ENCODE measurements at places on chromosomes 1 and 21.

GRCh38 chr21:41322496-41323382 is 6.1 kb downstream of the FAM3B start:
- H3K36me3 ChIP-seq, result no peaks in the 10 kb centered on the region
- H3K27ac ChIP-seq, result peak overlapping the region; percentile 20
- DNase-seq, result no peak
- no peak overlapping the region for H3K4me3 ChIP-seq

DNA sequence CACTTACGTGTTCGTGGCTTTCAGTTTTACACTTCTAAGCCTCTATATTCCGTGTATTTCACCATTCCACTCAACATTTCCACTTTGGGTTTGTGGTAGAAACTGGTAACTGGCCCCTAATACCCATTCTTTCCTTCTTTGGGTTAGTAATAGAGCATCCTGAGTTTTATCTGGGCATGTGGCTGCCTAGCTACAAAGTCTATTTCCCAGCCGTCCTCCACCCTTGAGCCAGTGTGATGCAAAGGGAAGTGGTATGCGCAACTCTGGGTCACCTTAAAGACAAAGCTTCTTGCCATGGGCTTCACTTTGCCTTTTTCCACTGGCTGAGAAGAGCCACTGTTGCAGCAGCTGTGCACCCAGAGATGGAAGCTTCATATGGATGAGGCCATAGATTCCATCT is 73.9 kb downstream of the LAMC2 start:
- no peaks in the 10 kb centered on the region for H3K4me1 ChIP-seq
- no peak overlapping the region for H3K27ac ChIP-seq
- no peaks in the 10 kb centered on the region for H3K27me3 ChIP-seq

DNA sequence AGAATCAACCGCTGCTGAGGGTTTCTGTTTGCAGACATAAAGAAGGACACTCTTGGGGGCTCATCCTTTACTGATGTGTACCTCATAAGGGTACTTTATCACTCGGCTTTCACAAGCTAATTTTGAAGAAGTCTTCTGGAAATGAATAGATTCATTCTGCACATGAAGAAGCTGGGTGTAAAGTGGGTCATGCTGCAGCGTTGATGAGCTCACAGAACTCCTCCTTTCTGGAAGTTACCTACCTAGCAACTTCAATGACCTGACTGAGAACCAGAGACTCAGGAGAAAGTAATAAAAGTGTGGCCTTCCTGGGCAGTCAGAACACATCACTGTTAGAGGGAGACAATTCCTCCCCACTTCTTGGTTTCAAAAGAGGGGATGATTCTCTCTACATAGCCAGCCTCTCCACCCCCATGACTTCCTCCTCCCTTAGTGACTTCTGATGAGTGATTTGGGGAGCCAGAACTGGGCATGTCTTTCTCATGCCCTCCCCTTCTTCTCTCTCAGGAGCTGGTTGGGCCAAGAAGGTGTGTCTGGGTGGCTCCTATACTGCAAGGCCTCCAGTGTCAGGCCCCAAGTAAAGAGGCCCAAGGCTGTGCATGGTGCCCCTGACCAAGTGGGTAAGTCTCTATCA is 27.0 kb downstream of the PCNX2 start:
- H3K4me1 ChIP-seq, result no peaks in the 10 kb centered on the region
- no peaks in the 10 kb centered on the region for H3K27me3 ChIP-seq
- no peak for DNase-seq
- no peak overlapping the region for H3K4me3 ChIP-seq
- no peak overlapping the region for H3K27ac ChIP-seq

GRCh38 chr1:191541758-191542157 is 616.5 kb upstream of the RGS18 start:
- peaks cover 2% of the 10 kb centered on the region for H3K36me3 ChIP-seq
- H3K27me3 ChIP-seq, result no peaks in the 10 kb centered on the region
- no peak overlapping the region for H3K4me3 ChIP-seq
- no peak for DNase-seq

GRCh38 chr1:91124290-91124985 is 102.6 kb upstream of the ZNF644 start:
- no peak overlapping the region for H3K4me3 ChIP-seq
- H3K27ac ChIP-seq, result no peak overlapping the region
- H3K4me1 ChIP-seq, result no peaks in the 10 kb centered on the region

GRCh38 chr1:172609528-172609927 is 49.4 kb upstream of the FASLG start:
- H3K4me3 ChIP-seq, result no peak overlapping the region
- H3K4me1 ChIP-seq, result no peaks in the 10 kb centered on the region
- peaks cover 9% of the 10 kb centered on the region for H3K36me3 ChIP-seq
- no peak for DNase-seq

- no peak overlapping the region for H3K4me3 ChIP-seq
- H3K4me1 ChIP-seq, result peaks cover 10% of the 10 kb centered on the region
- H3K27me3 ChIP-seq, result no peaks in the 10 kb centered on the region
Measured at GRCh38 chr1:6370006-6370405, 23.6 kb downstream of the ACOT7 start.

DNA sequence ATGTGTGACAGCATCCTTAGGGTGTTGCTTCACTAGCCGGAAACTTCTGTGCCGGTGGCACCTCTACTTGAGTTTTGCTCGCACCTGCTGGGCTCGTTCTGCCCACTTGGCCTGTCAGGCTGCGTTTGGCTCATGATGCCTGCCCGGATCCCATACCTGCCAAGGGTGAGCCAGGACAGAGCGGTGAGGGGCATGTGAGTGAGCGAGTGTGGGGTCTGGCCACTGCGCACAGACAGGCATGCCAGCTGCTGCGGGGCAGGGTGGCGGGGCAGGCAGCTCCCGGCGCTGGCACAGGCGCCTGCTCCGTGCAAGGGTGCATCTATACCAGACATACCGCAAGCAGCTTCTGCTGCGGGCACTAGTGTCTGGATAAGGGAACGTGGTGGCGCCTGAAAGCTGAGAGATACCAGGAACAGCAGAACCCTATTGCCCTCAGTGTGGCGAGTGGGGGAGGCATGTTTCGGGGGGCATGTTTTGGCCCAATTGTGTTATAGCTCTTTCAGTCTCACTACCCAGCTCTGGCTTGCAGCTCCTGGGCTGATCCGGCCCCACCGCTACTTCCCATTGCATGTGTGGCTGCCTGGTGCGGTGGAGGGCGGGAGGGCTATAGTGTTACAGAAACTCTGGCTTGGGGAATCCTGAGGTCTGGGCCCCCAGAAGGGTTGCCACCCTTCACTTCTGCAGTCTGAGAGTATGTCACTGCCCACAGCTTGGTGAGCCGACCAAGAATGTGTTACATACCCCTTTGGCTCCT is 32.2 kb downstream of the MAGI3 start:
- H3K36me3 ChIP-seq, result peaks cover 19% of the 10 kb centered on the region
- no peak overlapping the region for H3K4me3 ChIP-seq
- peaks cover 5% of the 10 kb centered on the region for H3K4me1 ChIP-seq
- no peak overlapping the region for H3K27ac ChIP-seq

DNA sequence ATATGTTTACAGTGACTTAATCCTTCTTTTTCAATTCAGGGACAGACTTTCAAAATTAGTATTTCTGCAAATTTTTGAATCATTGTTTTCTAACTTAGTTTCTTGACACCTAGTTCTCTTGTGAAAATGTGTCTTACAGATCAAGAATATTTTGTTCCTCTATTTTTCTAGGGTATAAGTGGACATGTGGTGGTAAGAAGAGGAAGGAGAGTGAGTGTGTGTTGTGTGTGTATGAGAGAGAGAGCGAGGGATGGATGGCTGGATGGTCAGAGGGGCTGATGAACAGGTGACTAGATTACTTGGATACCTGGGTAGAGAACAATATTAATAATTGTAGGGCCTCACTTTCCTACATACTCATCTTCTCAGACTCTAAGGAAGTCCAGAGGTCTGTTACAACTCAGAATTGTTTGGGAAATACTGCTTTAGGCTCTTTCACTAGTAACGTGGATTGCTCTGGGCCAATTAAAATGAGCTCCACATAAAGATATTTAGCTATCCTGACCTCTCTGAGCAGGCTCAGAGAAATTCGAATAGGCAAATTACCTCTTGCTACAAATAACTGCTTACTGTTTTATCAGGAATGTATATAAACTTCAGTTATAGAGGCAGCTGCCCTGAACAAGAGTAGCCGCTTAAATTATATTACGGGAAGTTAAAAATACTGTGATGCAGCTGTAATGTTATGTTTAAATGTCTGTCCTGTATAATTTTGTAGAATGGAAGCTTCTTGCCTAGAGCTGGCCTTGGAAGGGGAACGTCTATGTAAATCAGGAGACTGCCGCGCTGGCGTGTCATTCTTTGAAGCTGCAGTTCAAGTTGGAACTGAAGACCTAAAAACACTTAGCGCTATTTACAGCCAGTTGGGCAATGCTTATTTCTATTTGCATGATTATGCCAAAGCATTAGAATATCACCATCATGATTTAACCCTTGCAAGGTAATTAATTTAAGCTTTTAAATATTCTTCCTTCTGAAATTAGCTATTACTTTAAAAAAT is 19.7 kb downstream of the GPSM2 start:
- peaks cover 15% of the 10 kb centered on the region for H3K4me1 ChIP-seq
- no peak overlapping the region for H3K4me3 ChIP-seq
- no peaks in the 10 kb centered on the region for H3K27me3 ChIP-seq
- H3K27ac ChIP-seq, result no peak overlapping the region

DNA sequence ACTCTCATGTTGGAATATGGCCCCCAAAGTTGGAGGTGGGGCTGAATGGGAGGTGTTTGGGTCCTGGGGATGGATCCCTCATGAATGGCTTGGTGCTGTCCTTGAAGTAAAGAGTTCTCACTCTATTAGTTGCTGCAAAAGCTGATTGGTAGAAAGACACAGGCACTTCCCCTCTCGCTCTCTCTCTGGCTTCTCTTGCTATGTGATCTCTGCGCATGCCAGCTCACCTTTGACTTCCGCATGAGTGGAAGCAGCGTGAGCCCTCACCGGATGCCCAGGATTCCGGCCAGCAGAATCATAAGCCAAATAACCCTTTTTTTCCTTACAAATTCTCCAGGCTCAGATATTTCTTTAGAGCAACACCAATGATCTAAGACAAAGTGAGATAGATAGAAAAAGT is 20.9 kb upstream of the CCSAP start:
- DNase-seq, result no peak
- H3K36me3 ChIP-seq, result no peaks in the 10 kb centered on the region
- no peak overlapping the region for H3K27ac ChIP-seq
- H3K4me3 ChIP-seq, result no peak overlapping the region
- no peaks in the 10 kb centered on the region for H3K4me1 ChIP-seq

DNA sequence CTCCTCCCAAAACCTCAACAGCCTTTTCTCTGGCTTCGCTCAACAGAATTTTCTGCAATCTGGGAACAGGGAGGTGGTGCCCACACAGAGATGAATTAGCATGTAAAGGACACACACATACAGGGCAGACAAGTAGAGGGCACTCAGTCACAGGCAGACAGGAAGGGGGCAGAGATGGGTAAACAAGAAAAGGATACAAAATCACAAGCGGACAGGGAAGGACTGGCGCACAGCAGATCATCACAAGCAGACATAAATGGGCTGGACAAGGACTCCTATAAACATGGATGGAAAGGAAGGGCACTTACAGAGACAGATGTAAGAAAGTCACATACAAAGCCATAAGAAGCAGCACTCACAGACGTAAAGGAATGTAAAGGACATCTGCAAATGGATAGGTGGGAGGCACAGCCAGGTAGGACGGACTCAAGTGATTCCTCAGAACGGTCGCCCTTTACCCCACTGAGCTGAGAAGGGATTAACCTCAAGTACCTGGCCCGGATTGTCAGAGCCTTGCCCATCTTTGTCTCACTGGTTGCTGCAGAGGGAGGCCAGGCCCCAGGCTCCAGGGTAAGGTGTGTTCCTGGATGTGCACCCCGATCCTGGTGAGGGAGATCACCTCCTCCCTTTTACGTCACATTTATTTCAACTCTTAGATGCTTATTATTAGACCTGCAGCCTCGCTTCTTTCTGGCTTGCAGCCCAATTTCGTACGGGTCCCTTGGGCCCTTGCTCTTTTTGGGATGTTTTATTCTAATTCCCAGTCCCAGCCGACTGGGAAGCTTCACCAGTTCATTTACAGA is 836 bp upstream of the PRCC start:
- H3K36me3 ChIP-seq, result peaks cover 3% of the 10 kb centered on the region
- H3K27ac ChIP-seq, result peak overlapping the region; percentile 59
- no peaks in the 10 kb centered on the region for H3K27me3 ChIP-seq
- no peak overlapping the region for H3K4me3 ChIP-seq

DNA sequence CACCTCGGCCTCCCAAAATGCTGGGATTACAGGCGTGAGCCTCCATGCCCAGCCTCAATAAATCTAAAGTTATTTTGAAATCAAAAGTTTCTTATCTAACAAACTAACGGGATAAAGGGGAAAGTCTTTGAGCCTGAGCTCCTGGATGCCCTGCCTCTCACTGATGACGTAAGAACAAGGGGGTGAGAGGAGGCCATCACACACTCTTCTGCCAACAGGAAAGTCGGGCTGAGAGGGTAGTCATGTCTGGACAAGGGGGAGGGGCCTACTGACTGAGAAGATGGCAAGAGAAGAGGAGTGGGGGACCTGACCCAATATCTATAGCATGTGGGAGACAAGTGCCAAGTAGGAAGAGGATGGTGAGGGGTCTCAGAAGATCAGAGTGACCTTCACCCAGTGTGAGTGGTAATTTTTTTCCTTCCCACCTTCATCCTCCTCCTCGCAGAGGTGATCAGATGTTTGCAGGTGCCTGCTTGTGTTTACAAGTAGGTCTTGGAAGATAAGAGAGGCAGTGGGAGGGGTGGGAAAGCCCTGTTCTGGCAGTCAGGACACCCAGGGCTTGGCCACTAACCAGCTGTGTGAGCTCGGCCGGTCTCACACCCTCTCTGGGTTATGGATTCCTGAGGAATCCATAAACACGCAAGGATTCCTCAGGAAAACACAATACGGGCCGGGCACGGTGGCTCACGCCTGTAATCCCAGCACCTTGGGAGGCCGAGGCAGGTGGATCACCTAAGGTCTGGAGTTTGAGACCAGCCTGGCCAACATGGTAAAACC is 9.6 kb downstream of the UQCRHL start:
- peaks cover 24% of the 10 kb centered on the region for H3K27me3 ChIP-seq
- DNase-seq, result no peak
- H3K36me3 ChIP-seq, result no peaks in the 10 kb centered on the region
- H3K4me1 ChIP-seq, result peaks cover 23% of the 10 kb centered on the region
- no peak overlapping the region for H3K4me3 ChIP-seq

DNA sequence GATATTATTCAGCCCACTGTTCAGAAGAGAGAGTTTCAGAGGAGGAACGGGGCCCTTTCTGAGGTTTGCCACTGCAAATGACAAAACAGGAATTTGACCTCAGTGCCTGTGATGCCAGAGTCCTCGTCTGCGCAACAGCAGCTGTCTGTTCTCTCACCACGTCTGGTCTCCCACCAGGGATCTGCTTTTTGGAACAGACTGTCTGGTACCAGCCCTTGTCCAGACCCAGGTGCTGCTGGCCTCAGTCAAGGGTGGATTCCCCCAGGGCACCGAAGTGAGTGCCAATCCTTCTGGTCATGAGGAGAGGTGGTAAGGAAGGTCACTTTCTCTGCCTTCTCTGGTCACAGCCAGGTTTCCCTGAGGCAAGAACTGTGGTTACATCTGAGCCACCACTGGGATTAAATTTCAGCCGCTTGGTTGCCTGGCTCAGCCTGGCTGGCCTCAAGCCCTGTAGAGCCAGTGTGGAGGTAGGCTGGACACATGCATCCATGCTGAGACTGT is 2.3 kb upstream of the BCAN start:
- H3K4me1 ChIP-seq, result peaks cover 42% of the 10 kb centered on the region
- peaks cover 65% of the 10 kb centered on the region for H3K27me3 ChIP-seq
- no peak for DNase-seq
- no peak overlapping the region for H3K27ac ChIP-seq

All from neural crest cell (in vitro differentiated cells).